ENCODE measurements at places on chromosomes 7 and 10. TPM values are rescaled to one million over a fixed set of nuclear protein-coding genes. Genes with fewer than 3 reads are reported as not detected.

RAMP3 gene
- total RNA-seq: 0.70 TPM

DNA sequence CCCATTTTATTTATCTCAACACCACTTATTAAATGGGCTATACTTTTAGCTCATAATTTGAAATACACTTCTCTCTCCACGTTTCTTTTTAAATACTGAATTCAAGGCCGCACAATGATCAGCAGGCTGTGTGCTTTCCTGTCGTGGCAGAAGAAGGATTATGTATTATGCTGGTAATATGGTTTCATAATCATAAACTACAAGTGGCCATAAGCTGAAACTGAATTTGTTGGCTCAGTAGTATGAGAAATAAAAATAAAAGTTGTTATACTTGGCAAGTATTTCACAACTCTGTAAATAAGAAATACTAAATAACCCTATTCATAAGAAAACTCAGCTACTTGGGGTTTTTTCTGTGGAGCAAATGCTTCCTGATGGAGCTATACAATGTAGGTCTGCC is 313.6 kb downstream of the DOCK4 start:
- no peaks in the 10 kb centered on the region for H3K27me3 ChIP-seq
- no peak for DNase-seq
- no peak overlapping the region for H3K4me3 ChIP-seq
- H3K36me3 ChIP-seq: peaks cover 4% of the 10 kb centered on the region

LLCFC1 gene
- not detected for total RNA-seq

DNA sequence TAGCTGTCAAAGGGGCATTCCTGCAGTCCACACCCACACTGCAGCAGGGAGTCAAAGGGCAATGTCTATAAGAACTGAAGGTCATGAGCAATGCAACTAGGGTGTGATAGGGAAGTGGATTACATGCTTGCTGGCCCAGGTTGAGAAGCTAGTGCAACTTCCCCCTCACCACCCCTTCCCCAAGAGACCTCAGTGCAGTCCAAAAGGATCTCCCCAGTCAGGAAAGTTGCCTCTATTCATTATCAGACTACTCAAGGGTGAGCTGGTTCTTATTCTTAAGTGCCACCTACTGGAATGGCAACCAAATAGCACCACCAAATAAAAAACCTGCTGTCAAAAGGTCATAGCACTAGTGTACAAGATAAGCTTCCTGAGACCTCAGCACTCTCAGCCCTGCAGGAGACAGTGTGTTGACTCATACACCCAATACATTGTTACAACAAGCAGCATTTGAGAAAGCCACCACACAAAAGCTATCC is 28.2 kb downstream of the MTERF1 start:
- H3K4me1 ChIP-seq: peaks cover 9% of the 10 kb centered on the region
- H3K27ac ChIP-seq: no peak overlapping the region

GPR15LG gene
- 0.70 TPM for total RNA-seq

DNA sequence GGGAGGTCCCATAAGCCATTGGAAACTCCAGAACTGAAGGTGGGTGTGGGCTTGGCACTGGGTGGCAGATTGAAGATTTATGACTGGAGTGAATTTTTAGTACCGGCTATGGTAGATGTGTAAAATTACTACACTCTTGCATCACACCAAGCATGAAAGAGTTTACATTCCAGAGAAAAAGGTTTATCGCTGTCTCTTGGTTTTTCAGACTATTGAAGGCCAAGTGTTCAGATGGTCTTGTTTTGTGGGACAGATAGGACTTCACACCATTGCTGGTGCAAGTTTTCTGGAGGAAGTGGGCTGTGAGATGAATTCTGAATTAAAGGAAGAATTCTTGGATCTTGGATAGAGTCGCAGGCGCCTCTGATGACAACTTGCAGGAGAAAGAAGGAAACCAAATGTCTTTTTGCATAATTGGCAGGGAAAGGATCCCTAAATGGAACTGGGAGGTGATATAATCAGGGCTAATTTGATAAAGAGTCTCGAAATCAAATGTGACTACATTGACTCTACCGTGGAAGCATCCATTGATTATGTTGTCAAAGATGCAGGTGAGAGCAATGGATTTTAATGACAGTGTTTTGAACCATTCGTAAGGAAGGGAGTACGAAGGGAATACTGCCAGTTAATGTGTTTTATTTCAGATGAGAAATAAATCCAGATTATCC is 14.2 kb upstream of the NMT2 start:
- no peak overlapping the region for H3K4me3 ChIP-seq
- no peak overlapping the region for H3K27ac ChIP-seq
- no peaks in the 10 kb centered on the region for H3K27me3 ChIP-seq
- H3K36me3 ChIP-seq: no peaks in the 10 kb centered on the region

DNA sequence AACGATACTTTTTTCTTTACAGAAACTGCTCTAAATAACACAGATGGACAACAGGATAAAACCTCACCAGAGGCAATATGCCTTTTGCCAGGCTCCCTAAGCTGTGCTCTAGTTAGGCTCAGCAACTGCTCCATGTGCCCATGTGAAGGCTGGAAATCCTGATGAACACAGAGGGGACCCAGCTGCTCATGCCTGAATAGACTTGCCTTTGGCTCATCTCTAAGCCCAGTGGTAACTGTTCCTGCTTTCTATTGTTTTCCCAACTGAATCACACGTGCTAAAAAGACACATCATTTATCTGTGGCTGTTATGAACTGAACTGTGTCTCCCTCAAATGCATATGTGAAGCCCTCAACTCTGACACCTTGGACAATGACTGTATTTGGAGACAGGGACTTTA is 110.4 kb downstream of the RNF216 start:
- no peak overlapping the region for H3K27ac ChIP-seq
- DNase-seq: no peak
- H3K27me3 ChIP-seq: no peaks in the 10 kb centered on the region
- H3K36me3 ChIP-seq: no peaks in the 10 kb centered on the region
- no peaks in the 10 kb centered on the region for H3K4me1 ChIP-seq
- no peak overlapping the region for H3K4me3 ChIP-seq

DNA sequence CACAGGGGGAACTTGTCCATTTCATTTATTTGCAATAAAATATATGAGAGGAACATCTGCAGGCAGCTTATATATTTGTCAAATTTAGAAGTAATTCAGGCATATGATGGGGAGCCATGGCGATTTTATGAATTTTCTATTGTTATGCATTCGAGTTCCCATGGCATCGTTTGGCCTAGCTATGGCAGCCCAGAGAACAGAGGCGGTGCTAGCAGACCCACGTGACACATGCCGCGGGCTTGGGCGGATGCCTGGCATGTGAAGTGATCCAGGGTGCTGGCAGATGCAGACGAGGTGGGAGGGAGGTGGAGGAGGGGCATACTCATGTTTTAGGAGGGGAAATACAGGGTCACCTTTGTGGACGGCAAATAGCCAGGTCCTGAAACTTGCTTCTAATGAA is 560.0 kb upstream of the GALNT17 start:
- DNase-seq: no peak
- peaks cover 26% of the 10 kb centered on the region for H3K36me3 ChIP-seq
- peaks cover 46% of the 10 kb centered on the region for H3K27me3 ChIP-seq
- no peak overlapping the region for H3K27ac ChIP-seq

All from type B pancreatic cell (in vitro differentiated cells).